ENCODE measurements at places on chromosomes 16 and 17.

DNA sequence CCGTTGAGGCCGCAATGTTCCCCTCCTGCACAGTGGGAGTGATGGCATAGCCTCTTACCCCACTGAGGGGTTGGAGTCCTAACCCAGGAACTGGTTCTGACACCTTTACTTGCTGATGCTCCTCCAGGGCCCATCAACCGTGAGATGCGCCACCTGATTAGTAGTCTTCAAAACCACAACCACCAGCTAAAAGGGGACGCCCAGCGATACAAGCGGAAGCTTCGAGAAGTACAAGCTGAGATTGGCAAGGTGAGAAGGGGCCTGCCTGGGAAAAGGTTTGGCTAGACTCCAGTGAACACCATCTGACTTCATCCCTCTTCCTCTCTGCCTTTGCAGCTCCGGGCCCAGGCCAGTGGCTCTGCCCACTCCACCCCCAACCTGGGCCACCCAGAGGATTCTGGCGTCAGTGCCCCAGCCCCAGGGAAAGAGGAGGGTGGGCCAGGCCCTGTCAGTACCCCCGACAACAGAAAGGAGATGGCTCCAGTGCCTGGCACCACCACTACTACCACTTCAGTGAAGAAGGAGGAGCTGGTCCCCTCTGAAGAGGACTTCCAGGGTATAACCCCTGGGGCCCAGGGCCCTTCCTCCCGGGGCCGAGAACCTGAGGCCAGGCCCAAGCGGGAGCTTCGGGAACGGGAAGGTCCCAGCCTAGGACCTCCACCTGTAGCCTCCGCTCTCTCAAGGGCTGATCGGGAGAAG is 5.8 kb downstream of the RNF40 start:
- DNase-seq: no peak

GRCh38 chr17:50498021-50498874 is 10.0 kb upstream of the MYCBPAP start:
- DNase-seq: no peak

DNA sequence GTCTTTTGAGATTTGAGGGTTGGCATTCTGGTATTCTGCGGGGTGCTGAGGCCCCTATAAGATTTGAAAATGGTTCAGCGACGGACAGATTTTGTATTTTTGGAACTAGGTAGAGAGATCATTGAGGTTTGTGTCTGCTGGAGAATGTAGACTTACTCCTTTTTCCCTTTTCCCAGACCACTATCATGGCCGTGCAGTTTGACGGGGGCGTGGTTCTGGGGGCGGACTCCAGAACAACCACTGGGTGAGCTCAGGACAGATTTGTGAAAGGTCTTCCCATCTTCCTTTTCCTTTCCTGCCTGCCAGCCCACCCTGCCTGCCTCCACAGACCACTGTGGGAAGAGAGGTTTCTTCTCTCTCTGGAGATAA is 572 bp downstream of the PSMB6 start:
- DNase-seq: peak; percentile 65

DNA sequence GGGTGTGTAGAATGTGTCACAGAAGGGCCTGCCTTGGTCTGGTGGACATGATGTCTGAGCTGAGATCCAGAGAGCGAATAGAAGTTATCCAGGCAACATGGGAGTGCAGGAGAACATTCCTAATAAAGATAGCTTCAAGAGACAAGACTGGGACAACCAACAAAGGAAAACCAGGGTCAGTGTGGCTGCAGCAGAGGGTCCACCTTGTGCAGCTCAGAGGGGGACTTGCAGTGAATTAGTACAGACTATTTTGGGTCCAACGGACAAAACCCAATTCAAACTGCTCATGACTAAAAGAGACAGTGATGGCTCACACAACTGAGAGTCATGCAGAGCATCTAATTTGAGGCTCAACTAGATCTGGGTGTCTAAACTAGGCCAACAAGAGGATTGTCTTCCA is 192.1 kb downstream of the CBLN1 start:
- no peak for DNase-seq

GRCh38 chr17:61575983-61576382 is 15.0 kb downstream of the NACA2 start:
- no peak for DNase-seq

DNA sequence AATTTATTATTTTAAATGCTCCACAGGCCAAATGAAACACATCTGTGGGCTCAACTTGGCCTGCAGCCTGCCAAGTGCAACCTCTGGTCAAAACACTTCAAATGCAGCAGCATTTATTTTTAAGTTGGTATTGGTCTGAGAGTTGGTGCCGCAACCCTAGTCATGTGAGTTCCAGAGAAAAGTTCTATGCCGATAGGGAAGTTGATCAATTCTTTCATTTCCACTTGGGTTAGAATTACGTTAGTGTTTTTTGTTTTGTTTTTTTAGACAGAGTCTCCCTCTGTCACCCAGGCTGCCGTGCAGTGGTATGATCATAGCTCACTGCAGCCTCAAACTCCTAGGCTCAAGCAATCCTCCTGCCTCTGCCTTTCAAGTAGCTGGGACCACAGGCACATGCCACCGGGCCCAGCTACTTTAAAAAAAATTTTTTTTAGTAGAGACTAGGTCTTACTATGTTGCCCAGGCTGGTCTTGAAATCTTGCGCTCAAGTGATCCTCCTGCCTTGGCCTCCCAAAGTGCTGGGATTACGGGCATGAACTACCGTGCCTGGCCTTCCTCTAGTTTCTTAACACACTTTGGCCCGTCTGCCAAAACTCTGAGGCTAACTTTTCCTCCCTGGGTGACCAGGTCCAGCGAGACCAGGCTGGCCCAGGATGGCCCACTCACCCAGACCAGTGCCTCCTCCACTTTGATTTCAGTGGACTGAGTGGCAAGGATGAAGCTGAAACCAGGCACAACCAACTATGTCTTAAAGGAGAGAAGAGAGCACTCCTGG is 221.1 kb downstream of the MRTFB start:
- no peak for DNase-seq

DNA sequence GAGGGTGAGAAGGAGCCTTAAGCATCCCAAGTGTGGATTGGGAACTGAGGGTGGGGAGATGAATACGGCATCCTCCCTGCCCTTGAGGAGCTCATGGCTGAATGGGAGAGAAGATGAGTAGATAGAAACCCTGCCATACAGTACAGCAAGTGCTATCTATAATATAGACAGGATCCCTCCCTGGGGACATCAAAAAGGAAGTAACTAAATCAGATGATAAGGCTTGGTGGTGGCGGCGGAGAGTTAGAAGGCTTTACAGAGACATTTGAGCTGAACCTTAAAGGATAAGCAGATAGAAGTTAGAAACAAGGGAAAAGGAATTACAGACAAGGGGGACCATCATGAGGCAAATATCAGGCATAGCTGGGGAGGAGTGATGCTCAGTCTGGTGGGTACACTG is 67.5 kb upstream of the TMEM132E start:
- no peak for DNase-seq

- DNase-seq: no peak
Measured at GRCh38 chr17:74332017-74332650, 6.1 kb downstream of the KIF19 start.

- no peak for DNase-seq
Measured at GRCh38 chr17:60351012-60351695, 40.8 kb downstream of the USP32 start.

- DNase-seq: no peak
Measured at GRCh38 chr16:4481526-4481925, 5.3 kb downstream of the HMOX2 start.

DNA sequence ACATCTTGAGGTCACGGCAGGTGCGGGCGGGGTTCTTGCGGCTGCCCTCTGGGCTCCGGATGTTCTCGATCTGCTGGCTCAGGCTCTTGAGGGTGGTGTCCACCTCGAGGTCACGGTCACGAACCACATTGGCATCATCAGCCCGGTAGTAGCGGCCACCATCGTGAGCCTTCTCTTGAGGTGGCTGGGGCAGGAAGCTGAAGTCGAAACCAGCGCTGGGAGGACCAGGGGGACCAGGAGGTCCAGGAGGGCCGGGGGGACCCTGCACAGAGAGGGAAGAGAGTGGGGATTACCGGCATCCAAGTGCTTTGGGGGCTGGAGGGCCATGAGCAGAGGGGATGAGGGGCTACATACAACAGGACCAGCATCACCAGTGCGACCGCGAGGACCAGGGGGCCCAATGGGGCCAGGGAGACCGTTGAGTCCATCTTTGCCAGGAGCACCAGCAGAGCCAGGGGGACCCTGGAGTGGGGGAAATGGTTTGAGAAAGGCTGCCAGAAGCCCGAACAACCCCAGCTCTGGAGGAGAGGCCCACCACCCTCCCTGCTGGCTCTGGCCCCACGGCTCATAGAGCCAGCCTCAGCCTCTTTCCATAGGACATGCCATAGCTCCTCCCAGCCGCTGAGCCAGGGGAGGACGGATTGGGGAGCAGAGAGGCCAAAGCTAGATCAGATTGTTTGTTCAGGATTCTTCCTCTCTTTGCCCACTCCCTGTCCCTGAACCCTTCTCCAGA is 14.6 kb downstream of the COL1A1 start:
- DNase-seq: no peak

GRCh38 chr16:89525146-89525913 is 17.1 kb downstream of the SPG7 start:
- DNase-seq: no peak

GRCh38 chr17:75404731-75405364 is 630 bp downstream of the GRB2 start:
- DNase-seq: peak; percentile 42

- DNase-seq: no peak
Measured at GRCh38 chr16:75248142-75248535, 3.3 kb downstream of the BCAR1 start.

DNA sequence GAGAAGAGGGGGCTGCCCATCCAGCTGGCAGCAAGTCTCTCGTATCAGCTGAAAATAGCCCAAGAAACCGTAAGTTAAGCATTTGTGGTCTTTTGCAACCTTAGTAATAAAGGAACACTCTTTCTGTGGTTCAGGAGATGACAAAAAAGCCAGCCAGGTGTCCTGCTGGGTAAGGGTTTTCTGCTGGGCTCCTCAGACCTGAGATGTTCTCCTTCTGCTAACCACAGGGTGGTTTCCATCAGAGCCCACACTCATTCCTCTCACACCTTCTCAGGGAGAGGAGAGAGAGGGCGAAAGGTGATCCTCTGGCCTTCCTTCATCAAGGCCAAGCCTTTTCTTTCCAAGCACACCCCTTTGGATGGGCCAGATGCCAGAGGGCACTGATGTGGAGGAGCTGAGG is 70.7 kb downstream of the TEX14 start:
- no peak for DNase-seq

DNA sequence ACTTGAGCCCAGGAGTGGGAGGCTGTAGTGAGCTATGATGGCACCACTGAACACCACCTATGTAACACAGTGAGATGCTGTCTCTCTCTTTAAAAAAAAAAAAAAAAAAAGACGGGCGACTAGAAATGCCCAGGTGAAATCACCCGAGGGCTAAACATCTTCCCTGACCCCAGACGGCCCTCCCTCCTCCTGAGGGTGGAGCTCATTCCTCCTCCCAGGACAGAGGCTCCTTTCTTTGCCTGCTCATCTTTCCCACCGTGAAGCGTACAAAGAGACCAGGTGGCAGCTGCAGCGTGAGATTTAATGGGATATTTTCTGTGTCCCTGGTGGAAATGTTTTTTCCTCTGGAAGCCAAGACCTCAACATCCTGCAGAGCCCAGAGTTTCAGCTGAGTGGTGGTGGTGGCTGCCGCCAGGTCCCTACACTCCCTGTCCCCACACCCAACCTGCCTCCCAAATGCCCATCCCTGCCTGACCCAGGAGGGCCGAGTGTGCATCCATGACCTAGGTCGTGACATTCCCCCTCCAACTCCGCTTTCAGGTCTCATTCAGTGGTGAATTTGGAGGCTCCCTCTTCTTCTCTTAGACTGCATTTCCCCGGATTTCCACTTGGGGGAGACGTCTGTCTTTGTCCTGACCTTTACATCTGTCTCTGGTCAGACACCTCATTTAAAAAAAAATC is 14.4 kb upstream of the GPRC5B start:
- peak; percentile 68 for DNase-seq

GRCh38 chr17:78583091-78583490 is 5.9 kb upstream of the DNAH17 start:
- peak; percentile 65 for DNase-seq

DNA sequence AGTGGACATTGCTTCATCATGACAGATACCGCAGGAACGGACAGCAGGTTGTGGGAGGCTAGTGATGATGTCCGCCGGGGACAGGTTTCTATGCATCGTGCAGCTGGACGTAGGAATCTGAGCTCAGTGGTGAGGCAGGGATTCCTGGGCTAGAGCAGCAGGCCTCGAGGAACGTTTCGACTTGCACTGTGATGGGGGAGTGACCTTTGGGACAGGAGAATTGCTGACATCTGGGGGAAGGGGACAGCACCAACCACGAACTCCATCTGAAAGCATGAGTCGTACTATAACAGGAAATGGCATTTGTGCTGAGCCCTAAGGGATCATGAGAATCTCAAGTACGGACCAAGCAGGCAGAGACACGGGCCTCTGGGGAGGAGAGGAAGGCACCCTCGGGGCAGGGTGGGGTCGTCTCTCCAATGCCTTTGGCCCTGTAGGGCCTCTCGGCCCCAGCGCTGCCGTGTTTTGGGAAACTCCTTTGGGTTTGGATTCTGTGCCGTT is 65.8 kb upstream of the ENDOV start:
- no peak for DNase-seq

GRCh38 chr17:65627891-65628643 is 66.6 kb upstream of the AXIN2 start:
- peak; percentile 76 for DNase-seq

DNA sequence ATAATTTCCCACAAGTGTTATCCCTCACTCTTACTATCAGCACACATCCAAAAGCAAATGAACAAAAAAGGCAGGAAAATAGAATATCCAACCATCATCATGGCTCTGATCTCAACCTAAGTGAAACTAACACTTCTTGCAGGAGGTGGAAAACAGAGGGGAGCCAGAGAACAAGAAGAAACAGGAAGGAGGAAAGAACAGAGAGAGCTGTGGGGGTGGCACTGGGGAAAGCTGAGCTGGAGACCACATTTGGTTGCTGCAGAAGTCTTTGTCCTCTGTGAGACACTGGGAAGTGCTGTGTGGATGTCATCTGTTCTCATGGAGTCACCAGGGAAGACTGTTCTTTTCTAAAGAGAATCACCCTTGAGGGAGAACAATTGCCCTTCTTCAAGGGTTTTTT is 34.7 kb downstream of the GRB7 start:
- no peak for DNase-seq

DNA sequence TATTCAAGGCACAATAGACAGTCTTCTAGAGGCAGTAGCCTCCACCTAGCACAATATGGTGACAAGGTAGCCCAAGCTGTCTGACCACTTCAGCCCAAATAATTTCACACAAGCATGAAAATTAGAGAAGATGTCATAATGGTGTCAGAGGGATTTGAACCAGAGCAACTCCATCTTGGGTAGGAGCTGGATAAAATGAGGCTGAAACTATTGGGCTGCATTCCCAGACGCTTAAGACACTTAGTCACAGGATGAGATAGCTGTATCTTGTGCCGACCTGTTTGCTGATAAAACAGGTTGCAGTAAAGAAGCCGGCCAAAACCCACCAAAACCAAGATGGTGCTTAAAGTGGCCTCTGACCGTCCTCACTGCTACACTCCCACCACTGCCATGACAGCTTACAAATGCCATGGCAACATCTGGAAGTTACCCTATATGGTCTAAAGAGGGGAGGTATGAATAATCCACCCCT is 192.6 kb downstream of the CPPED1 start:
- peak; percentile 38 for DNase-seq

DNA sequence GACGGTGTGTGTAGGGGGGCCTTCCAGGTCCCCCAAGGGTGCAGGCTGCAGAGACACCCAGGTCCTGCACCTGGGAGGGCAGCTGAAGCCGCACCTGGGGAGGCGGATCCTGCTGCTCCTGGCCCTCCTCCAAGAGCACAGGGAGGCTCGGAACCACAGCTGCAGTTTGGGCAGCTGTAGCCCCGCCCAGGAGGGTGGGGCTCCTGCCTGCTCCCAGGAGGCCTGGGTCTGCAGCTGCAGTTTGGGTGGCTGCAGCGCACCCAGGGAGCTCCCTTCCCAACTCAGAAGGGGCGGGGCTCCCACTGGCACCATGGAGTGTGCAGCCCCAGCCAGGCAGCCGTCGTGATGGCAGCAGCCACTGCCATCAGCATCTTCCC is 69.4 kb upstream of the NKD1 start:
- DNase-seq: no peak
